ENCODE measurements at places on chromosomes 2 and 18. TPM values are rescaled to one million over a fixed set of nuclear protein-coding genes. Genes with fewer than 3 reads are reported as not detected.

BABAM2 gene
- 44.6 TPM for total RNA-seq

LPIN2 gene
- 15.3 TPM for total RNA-seq

PRSS56 gene
- total RNA-seq = not detected

DNAH6 gene
- total RNA-seq = not detected

SERPINB13 gene
- total RNA-seq = not detected

ADD2 gene
- 22.0 TPM for total RNA-seq

AMER3 gene
- total RNA-seq = not detected

IGFBP5 gene
- 0.31 TPM for total RNA-seq

KCNE4 gene
- 0.93 TPM for total RNA-seq

SERPINB5 gene
- total RNA-seq = 0.16 TPM

CDCA7 gene
- total RNA-seq = 44.7 TPM

POTEF gene
- not detected for total RNA-seq

SCYGR4 gene
- not detected for total RNA-seq

DSG3 gene
- 0.02 TPM for total RNA-seq

LAMA3 gene
- total RNA-seq = 39.0 TPM

PCARE gene
- not detected for total RNA-seq

NTSR2 gene
- not detected for total RNA-seq

ERBB4 gene
- total RNA-seq = not detected

POTEJ gene
- total RNA-seq = not detected

CXCR2 gene
- total RNA-seq = not detected

GCG gene
- not detected for total RNA-seq
